ENCODE measurements at places on chromosomes 1 and 21. TPM values are rescaled to one million over a fixed set of nuclear protein-coding genes. Genes with fewer than 3 reads are reported as not detected.

DNA sequence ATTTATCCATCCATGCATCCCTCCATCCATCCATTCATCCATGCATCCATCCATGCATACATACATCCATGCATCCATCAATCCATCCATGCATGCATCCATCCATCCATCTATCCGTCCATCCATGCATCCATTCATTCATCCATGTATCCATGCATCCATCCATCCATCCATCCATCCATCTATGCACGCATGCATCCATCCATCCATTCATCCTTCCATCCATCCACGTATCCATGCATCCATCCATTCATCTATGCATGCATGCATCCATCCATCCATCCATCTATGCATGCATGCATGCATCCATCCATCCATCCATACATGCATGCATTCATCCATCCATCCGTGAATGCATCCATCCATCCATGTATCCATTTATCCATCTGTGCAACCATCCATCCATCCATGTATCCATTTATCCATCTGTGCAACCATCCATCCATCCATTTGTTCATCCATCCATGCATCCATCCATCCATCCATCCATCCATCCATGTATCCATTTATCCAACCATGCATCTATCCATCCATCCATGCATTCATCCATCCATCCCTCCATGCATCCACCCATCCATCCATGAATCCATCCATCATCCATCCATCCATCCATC lies 30.3 kb upstream of the TINAGL1 start:
- H3K4me1 ChIP-seq: peaks cover 17% of the 10 kb centered on the region
- no peak overlapping the region for H3K4me3 ChIP-seq
- no peak overlapping the region for H3K27ac ChIP-seq
- H3K27me3 ChIP-seq: no peaks in the 10 kb centered on the region
- no peak for DNase-seq

DNA sequence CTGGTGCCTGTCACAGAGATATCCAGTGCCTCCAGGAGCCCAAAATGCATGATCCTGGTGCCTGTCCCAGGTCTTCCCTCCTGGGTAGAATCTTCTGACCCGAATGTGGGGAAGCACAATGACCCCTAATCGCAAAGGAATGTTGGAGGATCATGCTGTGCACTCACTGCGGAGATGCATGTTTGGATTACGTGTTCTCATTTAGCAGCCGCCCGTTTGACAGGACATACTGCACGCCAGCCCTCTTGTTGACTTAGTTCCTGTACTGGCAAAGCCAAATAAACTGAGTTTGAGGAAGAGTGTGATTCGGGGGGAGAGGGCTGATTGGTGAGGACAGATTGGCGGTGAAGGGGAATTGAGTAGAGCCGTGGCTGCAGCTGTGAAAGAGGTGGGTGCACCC lies 85.9 kb upstream of the SIM2 start:
- DNase-seq: no peak
- H3K27me3 ChIP-seq: no peaks in the 10 kb centered on the region
- H3K27ac ChIP-seq: no peak overlapping the region
- no peak overlapping the region for H3K4me3 ChIP-seq
- no peaks in the 10 kb centered on the region for H3K4me1 ChIP-seq
- H3K36me3 ChIP-seq: no peaks in the 10 kb centered on the region

GRCh38 chr21:40146216-40146837 lies 279.1 kb downstream of the PCP4 start:
- H3K4me3 ChIP-seq: no peak overlapping the region
- H3K36me3 ChIP-seq: no peaks in the 10 kb centered on the region
- no peaks in the 10 kb centered on the region for H3K4me1 ChIP-seq
- no peak for DNase-seq

GRCh38 chr1:229757226-229757625 lies 131.2 kb downstream of the URB2 start:
- H3K4me3 ChIP-seq: no peak overlapping the region
- H3K4me1 ChIP-seq: no peaks in the 10 kb centered on the region
- H3K36me3 ChIP-seq: no peaks in the 10 kb centered on the region
- no peak for DNase-seq
- no peaks in the 10 kb centered on the region for H3K27me3 ChIP-seq

DNA sequence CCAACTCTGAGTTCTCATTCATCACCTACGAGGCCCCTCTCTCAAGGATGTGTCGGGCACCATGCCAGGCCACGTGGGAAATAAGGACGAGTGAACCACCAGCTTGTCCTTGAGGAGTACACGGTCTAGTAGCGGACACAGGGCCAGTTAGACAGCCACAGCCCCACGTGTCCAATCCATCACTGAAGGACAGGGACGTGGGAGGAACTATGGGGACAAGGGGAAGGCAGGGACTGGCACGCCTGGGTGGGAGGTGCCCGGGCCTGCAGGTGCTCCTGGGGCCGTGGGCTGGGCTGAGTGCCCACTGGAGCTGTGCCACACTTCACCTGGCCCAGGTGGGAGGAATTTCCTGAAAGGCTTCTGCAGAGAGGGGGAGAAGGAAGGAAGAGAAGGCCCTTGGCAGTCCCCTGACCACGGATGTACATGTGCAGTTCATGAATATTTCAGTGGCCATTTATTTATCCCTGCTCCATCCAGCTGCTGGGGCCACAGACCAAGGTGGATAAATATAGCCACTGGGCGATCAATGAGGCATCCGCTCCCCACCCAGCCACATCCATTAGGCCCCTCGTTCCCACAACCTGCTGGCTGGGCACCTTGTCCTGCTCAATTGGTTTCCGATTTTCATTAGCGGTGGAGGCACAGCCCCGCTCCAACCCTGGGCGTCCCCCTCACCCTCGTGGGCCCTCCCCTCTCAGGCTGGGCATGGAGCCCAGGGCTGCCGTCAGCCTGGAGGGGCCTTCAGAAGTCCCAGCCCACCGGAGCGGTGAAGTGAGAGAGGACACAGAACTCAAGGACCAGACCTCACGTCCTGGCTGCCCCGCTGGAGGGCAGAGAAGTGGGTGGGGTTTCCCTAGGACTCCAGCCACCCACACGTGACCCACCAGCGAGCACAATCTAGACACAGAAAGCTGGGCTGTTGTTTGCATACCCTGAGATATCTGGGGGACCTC lies 59.5 kb downstream of the CASZ1 start:
- peak overlapping the region; percentile 2 for H3K4me3 ChIP-seq
- H3K27ac ChIP-seq: peak overlapping the region; percentile 78
- H3K36me3 ChIP-seq: no peaks in the 10 kb centered on the region
- peak; percentile 86 for DNase-seq
- peaks cover 24% of the 10 kb centered on the region for H3K4me1 ChIP-seq

DNA sequence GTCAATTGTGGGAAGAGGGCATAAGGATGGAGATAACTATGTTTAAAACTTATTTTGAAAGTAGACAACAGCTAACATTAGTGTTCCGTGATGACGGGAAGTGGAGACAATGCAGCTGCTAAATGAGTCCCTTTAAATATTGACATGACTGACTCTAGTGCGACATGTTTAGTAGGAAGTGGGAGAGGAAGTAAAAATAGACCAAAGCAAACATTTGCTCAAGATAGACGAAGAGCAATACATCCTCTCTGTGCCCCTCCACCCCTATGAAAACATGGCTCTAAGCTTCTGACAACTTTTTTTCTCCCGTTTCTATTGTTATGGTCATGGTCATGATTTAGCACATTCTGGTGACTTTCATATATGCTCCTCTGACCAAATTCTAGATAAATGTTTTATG lies 60.0 kb upstream of the HMCN1 start:
- peaks cover 25% of the 10 kb centered on the region for H3K4me1 ChIP-seq
- peak overlapping the region; percentile 51 for H3K27ac ChIP-seq
- DNase-seq: no peak
- H3K27me3 ChIP-seq: no peaks in the 10 kb centered on the region
- no peak overlapping the region for H3K4me3 ChIP-seq

DNA sequence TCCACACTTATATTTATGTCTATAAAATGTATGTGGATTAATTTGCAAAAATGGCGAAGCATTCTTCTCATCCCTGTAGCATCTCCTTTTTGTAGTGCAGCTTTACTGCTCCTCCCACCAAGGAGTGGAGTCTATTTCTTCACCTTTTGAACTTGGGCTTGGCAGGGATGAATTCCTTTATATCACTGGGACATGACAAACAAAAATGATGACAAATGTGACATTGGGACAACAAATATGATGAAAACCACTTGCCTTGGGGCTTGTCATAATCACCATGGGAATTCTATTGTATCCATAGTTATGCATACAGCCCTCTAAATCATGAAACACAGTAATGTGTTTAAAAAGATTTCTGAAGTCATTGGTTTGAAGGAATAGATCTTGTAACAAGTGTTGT lies 155.0 kb downstream of the TNFSF18 start:
- no peak overlapping the region for H3K27ac ChIP-seq
- DNase-seq: no peak
- H3K36me3 ChIP-seq: no peaks in the 10 kb centered on the region
- peaks cover 6% of the 10 kb centered on the region for H3K4me1 ChIP-seq
- no peak overlapping the region for H3K4me3 ChIP-seq

DNA sequence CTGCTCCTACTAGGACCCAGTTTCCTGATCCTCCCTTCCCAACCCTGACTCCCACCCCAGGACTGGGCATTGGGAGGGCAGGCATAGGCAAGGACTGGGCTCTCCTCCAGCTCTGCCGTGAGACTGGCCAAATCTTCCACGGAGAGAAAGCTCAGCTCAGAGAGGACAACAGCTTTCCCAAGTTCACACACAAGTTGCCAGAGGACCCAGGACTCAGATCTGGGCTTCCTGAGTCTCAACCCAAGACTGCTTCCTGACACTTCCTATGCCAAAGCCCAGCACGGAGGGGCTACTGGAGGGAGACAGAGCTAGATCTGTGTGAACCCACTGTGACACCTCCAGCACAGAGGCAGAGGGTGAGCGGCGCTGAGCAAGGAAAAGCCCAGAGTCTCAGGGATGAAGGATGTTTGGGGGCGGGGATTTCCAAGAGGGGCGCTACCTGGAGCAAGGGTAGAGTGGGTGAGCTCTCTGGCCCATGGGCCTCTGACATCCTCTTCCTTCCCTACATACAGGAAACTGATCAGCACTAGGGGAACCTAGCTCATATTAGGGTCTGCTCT lies 7.1 kb downstream of the PDZK1IP1 start:
- no peak for DNase-seq
- no peak overlapping the region for H3K4me3 ChIP-seq
- no peak overlapping the region for H3K27ac ChIP-seq
- no peaks in the 10 kb centered on the region for H3K36me3 ChIP-seq

- no peak overlapping the region for H3K4me3 ChIP-seq
- H3K27ac ChIP-seq: no peak overlapping the region
- H3K27me3 ChIP-seq: no peaks in the 10 kb centered on the region
- DNase-seq: no peak
Measured at GRCh38 chr1:6037338-6037762, 8.3 kb upstream of the KCNAB2 start.

DNA sequence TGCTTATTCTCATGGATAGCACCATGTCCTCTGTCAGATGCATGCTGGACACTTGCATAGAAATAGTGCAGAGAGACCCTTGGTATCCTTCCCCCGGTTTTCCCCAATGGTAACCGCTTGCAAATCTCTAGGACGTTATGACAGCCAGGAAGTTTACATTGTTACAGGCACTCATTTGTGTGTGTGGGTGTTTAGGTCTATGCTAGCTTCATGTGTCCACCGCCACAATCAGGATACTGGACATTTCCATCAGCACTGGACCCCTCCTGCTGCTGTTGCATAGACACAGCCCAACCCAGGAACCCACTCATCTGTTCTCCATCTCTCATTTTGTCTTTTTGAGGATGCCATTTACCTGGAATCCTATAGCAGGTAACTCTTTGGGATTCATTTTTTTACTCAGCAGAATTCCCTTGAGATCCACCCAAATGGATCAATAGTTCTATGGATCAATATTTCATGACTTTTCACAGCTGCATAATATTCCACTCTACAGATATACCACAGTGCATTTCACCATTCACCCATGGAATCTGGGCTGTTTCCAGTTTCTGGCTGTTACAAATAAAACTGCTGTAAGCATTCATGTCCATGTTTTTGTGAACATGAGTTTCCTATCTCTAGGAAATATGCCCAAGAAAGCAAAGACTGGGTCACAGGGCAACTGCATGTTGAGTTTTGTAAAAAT lies 6.6 kb upstream of the WNT9A start:
- no peak overlapping the region for H3K4me3 ChIP-seq
- no peak overlapping the region for H3K27ac ChIP-seq
- no peaks in the 10 kb centered on the region for H3K36me3 ChIP-seq
- H3K27me3 ChIP-seq: peaks cover 14% of the 10 kb centered on the region

- H3K4me1 ChIP-seq: no peaks in the 10 kb centered on the region
- H3K27me3 ChIP-seq: no peaks in the 10 kb centered on the region
- DNase-seq: no peak
- no peak overlapping the region for H3K4me3 ChIP-seq
Measured at GRCh38 chr1:171997936-171998335, 156.6 kb downstream of the DNM3 start.

GRCh38 chr1:26363549-26364448 lies 8.8 kb downstream of the ZNF683 start:
- peaks cover 19% of the 10 kb centered on the region for H3K4me1 ChIP-seq
- DNase-seq: peak; percentile 91
- H3K36me3 ChIP-seq: no peaks in the 10 kb centered on the region
- no peak overlapping the region for H3K27ac ChIP-seq
- peaks cover 55% of the 10 kb centered on the region for H3K27me3 ChIP-seq

DNA sequence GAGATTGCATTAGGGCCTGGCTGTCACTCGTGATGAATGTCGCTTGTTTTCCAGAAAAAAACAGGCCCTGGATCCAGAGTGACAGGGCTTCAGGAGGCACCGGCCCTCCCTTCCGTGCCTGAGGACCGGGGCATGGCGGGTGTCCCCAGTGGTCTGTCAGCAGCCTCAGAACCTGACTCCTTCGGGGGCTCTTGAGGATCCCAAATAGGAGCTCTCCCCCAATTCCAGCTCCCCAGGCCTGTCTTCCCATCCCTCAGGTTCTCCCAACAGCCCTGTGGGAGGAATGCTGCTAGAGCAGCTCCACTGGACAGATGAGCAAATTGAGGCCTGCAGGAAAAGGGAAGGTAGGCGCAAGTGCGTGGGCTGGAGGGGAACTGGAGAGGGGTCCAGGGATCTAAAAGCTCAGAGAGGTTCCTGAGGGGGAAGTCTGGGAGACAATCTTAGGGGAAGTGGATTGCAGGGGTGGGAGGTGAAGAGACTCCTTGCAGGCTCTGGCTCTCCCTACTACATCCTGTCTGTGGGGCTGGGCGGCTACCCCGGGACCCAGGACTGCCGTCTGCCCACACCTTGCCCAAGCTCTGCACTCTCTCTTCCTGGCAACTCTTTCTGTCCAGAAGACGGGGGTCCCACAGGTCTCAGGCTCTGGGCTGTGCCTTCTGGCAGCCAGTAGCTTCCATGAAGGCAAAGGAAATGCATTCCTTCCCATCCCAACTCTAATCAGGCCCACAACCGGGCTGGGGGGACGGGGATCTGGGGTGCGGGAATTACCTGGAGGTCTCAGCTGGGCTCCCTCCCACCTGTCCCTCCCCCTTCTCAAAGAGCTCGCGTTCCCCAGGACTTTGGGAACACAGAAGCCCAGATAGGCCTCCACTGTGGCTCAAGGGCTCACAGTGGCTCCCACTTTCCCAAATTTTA lies 105.7 kb upstream of the CASZ1 start:
- H3K36me3 ChIP-seq: no peaks in the 10 kb centered on the region
- no peak for DNase-seq
- H3K27me3 ChIP-seq: peaks cover 6% of the 10 kb centered on the region
- H3K27ac ChIP-seq: peak overlapping the region; percentile 44

The VHLL gene
- not detected for total RNA-seq

The SNIP1 gene
- total RNA-seq: 13.9 TPM

The ADAMTS4 gene
- total RNA-seq: 1.4 TPM

The OMA1 gene
- total RNA-seq: 33.4 TPM

The ITLN1 gene
- 2.7 TPM for total RNA-seq

The VANGL2 gene
- total RNA-seq: 7.5 TPM

The DIO1 gene
- total RNA-seq: not detected

The C1orf94 gene
- total RNA-seq: not detected

The IBA57 gene
- 10.7 TPM for total RNA-seq

All from lower lobe of right lung (tissue), 2 donors.